ENCODE measurements at places on chromosomes 13 and 19.

DNA sequence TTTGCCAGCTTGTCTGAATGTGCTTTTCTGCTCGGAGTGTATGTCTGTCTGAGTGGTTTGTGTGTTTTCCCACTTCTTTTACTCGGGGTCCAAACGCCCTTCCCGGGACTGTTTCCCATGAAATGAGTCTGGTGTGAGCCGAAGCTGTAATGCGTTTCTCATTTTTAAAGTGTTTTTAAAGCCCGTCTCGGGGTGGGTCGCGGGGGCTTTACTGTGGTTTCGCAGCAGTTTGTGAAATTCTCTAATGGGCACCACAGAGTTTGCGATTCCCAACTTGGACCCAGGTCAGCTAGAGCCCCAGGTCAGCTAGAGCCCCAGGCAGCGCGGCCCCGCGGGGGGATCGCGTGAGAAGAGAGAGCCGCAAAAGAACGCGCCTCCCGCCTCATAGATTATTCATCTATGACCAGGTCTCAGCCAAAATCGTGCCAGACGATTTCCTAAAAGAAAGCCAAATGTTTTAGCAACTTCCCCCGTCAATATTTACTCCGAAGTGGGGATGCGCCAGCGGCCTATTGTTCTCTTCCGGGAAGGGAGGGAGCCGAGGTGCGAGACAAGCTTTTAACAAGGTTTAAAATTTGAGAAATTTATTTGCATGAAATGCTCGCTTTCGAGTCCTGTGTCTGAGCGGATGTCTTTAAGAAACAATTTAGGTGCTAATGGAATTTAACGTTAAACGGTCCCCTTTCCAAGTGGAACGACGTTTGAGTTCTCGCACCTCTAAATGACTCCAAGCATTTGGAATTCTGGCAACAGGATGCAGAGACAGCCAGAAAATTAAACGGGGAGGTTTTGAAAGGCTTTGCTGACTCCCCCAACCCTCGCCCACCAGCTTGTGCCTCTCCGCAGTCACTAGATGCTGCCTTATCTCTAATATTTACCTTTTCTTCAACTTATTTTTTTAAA is 2.2 kb downstream of the ZIC2 start:
- no peak for DNase-seq

DNA sequence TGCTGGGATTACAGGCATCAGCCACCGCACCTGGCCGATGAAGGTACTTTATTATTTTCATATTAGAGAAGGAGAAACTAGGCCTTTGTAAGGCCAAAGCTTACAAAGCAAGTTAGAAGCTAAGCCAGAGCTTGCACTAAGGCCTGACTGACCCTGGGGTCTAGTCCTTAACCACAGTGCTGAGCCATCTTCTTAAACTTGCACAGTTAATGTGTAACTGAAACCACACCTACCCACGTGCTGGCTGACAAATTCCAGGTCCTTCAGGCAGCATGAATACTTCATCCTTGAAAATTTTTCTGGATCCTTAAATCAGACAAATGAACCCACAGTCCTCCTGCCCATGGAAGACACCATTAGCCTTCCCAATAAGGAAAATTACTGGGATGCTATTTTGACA is 880.6 kb downstream of the UQCRFS1 start:
- no peak for DNase-seq

DNA sequence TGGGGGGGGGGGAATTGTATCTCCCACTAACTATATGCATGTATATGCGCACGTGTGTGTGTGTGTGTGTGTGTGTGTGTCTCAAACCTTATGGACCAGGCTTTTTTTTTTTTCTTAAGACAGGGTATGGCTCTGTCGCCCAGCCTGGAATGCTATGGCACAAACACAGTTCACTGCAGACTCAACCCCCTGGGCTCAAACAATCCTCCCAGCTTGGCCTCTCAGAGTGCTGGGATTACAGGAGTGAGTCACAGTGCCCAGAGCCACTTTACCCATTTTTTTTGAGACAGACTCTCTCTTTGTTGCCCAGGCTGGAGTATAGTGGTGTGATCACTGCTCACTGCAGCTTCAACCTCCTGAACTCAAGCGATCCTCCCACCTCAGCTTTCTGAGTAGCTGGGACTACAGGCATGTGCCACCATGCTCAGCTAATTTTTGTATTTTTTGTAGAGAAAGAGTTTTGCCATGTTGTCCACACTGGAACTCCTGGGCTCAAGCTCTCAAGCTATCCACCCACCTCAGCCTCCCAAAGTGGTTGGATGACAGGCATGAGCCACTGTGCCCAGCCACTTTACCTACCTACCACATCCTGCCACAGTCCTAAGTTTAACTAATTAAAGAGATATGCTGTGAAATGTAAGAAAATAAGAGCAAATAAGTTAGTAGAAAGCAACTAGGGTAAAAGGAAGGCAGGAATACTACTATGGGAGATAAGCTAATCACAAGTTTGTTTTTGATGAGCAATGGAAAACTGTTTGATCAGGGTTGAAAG is 2.4 kb downstream of the ZMYM5 start:
- no peak for DNase-seq

GRCh38 chr19:45505151-45505995 is 1.9 kb upstream of the VASP start:
- DNase-seq = no peak

- DNase-seq = no peak
Measured at GRCh38 chr13:49977992-49978391, 18.9 kb upstream of the TRIM13 start.

- DNase-seq = no peak
Measured at GRCh38 chr13:80086304-80086721, 254.6 kb downstream of the SPRY2 start.

DNA sequence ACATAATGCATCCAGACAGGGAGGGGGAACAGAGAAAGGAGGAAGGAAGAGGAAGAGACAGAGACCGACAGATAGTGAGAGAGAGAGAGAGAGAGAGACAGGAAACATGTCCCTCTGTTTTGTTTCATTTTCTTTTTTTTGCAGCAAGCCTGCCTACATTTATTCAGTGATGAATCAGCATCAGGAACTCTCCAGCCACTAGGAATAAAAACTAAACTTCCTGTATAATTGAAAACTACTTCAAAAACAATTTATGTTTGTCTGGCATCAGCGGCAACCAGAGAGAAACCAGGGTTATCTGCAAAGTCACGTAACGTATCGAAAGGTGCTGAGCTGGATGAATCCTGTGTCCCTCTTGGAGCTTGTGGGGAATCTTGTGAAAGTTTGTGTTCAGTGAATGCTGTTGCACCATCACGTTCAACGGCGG is 148.6 kb upstream of the SOX21 start:
- DNase-seq = no peak

DNA sequence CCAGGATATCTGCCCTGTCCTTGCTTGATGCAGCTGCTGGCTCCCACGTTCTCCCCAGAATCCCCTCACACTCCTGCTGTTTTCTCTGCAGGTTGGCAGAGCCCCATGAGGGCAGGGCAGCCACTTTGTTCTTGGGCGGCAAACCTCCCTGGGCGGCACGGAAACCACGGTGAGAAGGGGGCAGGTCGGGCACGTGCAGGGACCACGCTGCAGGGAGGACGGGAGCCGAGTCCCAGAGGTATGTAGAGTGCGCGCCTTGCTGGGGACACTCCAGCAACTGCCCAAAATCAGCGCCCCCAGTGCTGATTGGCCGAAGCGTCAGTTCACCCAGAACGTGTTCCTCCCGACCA is 30.3 kb upstream of the MIER2 start:
- no peak for DNase-seq

DNA sequence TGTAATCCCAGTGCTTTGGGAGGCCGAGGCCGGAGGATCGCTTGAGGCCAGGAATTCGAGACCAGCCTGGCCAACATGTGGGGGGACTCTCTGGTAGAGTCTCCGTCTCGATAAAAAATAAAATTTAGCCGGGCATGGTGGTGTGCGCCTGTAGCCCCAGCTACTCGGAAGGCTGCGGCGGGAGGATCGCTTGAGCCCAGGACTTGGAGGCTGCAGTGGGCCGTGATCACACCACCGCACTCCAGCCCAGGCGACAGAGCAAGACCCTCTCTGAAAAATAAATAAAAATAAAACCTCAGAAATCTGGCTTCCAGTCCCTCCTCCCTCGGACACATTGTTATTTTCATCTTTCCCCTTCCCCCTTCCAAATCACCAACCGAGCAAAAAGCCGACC is 332 bp downstream of the IRGQ start:
- DNase-seq = no peak

GRCh38 chr19:55341171-55341588 is 1.5 kb downstream of the KMT5C start:
- peak; percentile 41 for DNase-seq

- no peak for DNase-seq
Measured at GRCh38 chr13:107461751-107462150, 753.6 kb downstream of the LIG4 start.

GRCh38 chr19:45816236-45817009 is 1.3 kb upstream of the RSPH6A start:
- DNase-seq = no peak

- peak; percentile 76 for DNase-seq
Measured at GRCh38 chr19:48795055-48795684, 15.7 kb downstream of the BCAT2 start.

DNA sequence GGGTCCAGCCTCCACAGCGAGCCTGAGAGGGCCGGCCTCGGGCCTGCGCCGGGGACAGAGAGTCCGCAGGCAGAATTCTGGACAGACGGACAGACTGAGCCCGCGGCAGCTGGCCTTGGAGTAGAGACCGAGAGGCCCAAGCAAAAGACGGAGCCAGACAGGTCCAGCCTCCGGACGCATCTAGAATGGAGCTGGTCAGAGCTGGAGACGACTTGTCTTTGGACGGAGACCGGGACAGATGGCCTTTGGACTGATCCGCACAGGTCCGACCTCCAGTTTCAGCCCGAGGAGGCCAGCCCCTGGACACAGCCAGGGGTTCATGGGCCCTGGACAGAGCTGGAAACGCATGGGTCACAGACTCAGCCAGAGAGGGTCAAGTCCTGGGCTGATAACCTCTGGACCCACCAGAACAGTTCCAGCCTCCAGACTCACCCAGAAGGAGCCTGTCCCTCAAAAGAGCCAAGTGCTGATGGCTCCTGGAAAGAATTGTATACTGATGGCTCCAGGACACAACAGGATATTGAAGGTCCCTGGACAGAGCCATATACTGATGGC is 490 bp downstream of the ITPKC start:
- DNase-seq = no peak

DNA sequence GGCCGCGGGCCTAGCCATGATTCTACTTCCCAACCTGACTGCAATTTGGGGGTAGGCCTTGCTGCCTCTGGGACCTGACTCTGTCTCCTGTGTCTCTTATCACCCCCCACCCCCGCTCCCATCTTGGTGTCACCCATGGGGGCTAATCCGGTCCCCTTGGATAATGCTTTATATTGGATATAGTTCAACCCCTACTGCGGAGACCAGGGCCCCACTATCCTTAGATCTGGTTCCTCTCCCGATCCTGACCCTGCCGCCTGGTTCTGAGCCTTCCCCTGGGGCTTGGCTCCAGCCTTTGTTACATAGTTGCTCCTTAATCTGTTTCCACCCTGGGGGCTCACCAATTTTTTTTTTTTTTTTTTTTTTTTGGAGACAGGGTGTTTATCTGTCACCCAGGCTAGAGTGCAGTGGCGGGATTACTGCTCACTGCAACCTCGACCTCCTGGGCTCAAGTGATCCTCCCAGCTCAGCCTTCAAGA is 1.3 kb downstream of the BLOC1S3 start:
- DNase-seq = no peak

GRCh38 chr13:26254583-26255111 is 718 bp downstream of the CDK8 start:
- peak; percentile 43 for DNase-seq

- peak; percentile 63 for DNase-seq
Measured at GRCh38 chr19:46661735-46662592, 982 bp upstream of the DACT3 start.

- no peak for DNase-seq
Measured at GRCh38 chr13:76472916-76473315, 413.3 kb downstream of the KCTD12 start.

GRCh38 chr19:40633207-40633606 is 32.0 kb downstream of the LTBP4 start:
- DNase-seq = no peak

- no peak for DNase-seq
Measured at GRCh38 chr13:39353988-39354387, 249.0 kb downstream of the LHFPL6 start.

- DNase-seq = no peak
Measured at GRCh38 chr19:7356899-7357627, 8.3 kb downstream of the ARHGEF18 start.

DNA sequence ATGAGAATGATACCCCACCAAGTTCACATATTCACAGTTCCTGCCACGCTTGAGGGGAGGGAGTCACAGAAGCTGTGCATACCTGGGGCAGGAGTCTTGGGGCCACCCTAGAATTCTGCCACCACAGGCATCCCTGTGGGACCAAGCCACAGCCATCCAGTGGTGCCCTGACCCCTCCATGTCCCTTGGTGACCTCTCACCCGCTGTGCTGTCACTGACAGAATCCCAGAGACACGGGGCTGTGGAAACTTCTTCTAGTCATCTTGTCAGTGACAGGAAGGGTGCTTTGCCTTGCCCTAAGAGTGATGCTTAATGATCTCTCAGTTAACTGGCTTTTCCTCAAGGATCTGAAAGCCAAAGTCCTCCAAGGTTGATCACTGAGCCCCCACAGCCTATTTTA is 58.4 kb upstream of the UQCRFS1 start:
- no peak for DNase-seq

DNA sequence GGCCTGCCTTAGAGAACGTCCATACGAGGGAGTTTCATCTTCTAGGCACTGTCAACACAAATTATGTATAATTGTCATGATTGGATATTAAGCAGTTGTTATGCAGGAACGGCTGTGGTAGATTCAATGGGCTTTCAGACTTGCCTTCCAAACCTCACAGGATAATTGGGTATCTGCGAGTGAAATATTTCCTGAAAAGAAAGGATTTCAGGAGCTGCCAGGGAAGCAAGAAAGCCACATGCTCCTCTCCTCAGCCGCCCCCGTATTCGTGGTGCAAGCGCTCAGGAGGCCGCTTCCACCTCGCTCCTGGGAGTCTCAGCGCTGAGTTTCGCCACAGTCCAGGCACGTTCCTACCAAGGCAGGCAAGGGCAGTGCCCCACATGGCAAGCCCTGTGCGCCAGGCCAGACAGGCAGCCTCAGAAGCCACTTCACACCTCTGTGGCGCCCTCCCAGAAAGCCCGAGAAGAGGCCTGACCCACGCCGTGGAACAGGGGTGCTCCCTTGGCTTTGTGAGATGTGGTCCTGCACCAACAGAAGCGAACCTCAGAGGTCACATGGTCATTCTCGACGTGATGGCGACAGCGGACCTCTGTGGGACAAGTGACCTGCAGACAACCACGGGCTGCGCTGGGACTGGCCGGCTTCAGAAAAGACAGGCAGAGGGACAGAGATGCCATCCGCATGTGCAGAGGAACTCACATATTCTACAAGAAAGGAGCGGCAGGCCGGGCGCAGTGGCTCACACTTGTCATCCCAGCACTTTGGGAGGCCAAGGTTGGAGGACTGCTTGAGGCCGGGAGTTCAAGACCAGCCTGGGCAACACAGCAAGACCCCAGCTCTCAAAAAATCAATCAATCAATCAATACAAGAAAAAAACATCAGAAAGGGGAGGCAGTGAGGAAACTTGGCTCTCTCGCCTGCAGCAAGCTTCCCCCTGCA is 41.4 kb downstream of the CEBPG start:
- DNase-seq = no peak

DNA sequence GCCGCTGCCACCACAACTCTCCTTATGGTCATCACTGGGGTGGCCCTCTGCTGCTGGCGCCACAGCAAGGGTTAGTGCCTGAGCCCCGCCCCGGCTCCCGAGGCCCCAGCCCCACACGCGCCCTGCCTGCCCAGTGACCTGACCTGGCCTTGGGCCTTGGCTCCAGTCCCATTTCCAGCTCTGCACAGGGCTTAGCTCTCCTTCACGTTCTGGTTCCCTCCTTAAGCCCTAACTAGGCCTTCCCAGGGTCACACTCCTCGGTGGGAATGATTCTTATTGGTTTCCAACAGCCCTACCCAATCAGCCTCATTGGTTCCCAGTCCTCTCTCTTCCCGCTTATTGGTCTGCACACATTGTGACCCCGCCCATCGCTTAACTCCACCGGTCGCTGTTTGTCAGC is 5.8 kb downstream of the KIRREL2 start:
- DNase-seq = no peak

All from T-helper 17 cell (primary cell).